G401 (cell line): ENCODE measurements at places on chromosomes 1 and 21.

DNA sequence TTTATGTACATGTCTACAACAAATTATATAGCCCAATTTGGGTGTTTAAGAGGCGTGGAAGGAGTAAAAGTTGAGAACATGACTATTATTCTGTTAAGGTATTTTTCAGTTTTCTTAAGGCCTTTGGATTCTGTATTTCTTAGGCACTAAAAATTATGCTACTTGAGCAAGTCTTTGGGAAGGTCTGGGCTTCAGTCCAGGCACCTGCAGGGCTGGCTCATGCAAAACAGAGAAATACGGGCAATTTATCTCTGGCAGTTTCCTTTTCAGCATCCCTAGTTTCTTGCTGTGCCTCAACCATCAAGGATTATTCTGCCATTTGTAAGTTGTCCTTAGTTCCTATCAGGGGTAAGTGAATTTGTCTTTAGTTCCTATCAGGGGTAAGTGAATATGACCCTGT, 358.8 kb upstream of the B3GALT2 start:
- peak; percentile 33 for DNase-seq

GRCh38 chr1:212667223-212668139, 32.2 kb downstream of the BATF3 start:
- no peak for DNase-seq

DNA sequence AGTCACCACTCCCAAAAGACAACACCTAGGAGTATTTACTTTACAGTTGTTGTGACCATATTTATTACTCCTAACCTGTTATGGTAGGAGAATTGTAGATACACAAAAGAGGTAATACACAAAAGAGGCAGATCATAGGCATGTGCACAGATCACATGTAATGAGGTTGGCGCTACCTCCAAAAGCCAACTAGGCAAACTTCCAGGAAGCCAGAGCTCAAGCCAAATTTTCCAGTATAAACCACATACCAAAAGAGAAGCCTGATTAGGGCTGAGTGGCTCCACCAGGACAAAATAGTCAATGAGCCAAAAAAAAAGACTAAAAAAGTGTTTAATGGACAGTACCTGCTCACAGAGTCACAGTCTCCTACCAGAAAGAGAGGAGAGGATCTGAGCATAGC, 195.0 kb upstream of the PBX1 start:
- DNase-seq = no peak

GRCh38 chr1:180170546-180171151, 16.0 kb downstream of the QSOX1 start:
- no peak for DNase-seq

DNA sequence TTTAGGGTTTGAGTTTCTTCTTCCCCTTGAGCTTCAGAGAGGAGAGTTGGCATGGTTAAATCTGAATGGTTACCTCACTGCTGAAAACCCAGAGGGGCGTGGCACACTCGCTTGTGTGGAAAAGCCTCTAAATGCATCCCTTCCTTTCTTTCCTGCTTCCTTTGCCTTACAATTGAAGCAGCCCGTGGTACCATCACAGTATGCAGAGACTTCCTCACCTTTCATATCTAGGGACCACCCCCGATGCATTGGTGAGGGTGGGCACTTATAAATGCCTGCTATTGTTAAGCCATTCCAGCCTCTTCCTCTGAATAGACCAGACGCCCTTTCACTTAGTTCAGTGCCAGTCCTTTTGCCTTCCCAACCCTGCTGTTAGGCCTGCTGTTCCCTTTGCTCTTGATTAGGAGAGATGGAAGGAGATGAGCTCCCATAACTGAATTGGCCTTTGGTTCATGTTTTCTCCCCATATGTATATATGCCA, 21.9 kb upstream of the LAX1 start:
- peak; percentile 86 for DNase-seq

- peak; percentile 52 for DNase-seq
Measured at GRCh38 chr1:67405473-67406245, 24.5 kb downstream of the SERBP1 start.

- no peak for DNase-seq
Measured at GRCh38 chr1:204834336-204834735, 36.3 kb upstream of the NFASC start.

GRCh38 chr1:221888218-221888617, 146.3 kb upstream of the DUSP10 start:
- no peak for DNase-seq

- peak; percentile 55 for DNase-seq
Measured at GRCh38 chr1:236142253-236143103, at the start of gene GPR137B. TSS of gene GPR137B (plus strand) at chr1:236142539. CDS start at chr1:236142623, 84 bp downstream.

DNA sequence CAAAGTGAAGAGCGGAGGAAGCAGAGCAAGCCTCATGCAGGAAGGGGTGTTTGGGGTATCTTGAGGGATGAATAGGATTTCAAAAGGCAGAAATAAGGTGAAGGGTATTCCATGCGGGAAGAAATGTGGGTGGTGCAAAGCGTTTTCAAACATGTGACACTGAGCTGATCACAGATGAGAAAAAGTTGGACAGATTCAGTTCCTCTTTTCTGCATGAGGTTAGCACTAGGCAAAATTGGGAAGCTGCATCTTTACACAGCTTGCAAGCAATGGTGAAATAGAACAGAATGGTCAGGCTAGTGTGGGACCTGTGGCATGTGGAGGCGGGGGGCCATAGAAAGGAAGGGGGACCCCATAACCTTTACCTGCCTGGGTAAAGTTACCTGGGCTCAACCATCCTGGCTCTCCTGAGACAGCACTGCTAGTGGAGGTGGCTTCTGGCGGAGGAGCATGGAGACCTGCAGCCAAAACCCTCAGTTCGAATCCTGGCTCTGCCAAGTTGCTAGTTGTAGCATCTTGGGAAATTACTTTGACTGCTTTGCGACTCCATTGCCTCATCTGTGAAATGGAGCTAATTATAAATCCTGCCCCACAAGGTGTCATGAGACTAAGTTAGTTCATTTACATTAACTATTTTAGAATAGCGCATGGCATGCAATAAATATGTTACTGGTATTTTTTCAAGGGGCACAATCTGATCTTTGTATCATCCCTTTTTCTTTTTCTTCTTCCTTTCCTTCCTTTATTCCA, 16.4 kb downstream of the KCNA10 start:
- no peak for DNase-seq

DNA sequence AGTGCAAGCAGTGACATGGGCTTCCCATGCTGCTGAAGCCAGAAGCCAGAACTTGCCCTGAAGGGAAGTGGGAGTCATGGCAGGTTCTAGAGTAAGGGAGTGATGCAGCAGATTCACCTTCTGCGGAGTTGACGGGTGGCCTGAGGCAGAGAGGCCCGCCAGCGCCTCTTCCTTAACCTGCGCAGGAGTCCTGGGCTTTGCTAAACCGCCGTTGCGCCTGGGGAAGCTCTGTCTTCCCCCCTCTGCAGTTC, 67.3 kb downstream of the OBSCN start:
- DNase-seq = no peak

- DNase-seq = peak; percentile 32
Measured at GRCh38 chr21:43916691-43917514, 51.9 kb downstream of the AGPAT3 start.

DNA sequence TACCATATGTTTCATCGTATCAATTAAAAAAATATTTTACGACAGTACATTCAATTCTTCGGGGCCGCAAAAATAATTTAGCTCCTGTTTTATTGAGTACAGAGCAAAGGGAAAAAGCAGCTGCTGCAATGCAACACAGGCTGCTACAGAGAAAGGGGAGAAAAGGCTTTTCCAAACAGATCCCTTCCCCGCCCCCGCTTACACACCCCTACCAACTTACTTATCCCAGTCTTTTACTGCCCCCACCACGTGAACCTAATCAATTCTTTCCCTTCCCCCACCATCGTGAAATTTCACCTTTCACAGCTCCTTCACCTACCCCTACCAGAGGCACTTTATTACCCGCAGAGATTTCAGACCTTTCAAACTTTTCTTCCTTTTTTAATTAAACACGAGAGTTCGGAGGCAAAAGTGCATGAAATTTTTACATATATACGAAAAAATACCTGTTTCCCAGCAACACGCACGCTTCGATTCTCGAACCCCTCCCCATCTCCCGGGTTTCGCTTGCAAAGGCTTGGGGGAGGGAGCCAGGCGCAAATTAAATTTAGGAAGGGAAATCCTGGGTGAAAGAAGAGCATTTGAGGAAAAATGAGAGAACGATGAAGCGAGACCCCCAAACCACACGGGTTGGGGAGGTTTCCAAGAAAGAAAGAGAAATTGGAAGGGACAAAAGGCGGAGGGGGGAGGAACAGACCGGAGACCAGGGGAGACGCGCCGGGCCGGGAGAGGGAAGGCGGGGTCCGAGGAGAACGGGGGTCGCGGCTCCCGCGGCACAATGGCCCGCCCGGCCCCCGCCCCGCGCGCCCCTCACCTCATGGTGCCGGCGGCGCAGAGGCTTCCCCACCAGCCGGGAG, 823 bp downstream of the ENAH start:
- peak; percentile 55 for DNase-seq

DNA sequence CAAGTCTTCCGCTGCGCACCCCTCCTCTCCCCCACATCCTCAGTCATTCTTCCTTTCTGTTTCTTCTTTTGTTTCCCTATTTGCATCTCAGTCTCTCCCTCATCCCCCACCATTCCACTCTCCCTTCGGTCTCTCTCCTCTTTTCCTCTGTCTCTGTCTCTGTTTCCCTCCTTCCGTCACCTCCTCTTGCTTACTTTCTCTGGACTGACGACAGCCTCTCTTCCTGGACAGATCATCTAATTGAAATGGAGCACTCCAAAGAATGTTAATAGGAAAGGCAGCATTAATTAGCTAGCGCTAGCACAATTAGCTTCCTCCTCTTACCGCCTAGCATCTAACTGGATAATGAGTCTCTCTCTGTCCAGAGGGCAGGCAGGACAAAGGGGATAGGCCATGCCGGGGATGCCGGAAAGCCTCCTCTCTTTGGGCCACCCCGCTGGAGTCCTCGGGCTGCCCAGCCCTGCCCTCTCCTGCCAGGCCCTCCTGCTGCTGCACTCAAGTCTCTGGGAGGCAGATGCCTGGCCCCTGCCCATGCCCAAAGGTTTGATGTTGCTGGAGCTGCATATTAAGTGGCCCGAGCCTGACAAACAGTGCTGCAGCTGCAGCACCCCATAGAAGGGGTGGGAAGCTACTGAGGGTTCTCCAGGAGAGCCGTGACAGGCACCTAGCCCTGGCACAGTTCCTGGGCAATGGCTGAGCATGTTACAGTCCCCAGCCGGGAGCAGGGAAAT, 20.8 kb downstream of the DISP3 start:
- DNase-seq = peak; percentile 18

DNA sequence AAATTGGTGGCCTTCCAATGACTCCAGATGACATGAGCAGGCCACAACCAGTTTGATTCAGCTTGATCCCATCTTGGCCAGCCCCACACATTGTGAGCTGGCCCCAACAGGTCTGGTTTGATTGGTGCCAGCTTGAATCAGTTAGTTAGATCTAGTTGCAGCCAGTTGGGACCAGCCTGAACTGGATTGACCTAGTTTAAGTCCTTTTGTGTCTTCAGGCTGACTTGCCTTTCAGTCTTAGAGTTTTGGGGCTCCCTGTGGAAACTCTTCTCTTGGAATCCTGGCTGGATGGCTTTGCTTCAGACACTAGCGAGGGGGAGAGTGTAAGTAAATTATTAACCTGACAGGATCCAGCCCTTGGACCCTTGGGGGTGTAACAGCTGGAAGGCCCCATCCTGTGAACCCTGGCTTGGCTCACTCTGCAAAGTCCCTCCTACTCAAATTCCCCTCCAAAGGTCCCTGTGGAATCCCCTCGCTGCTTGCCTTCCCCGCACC, 36.2 kb upstream of the POU3F1 start:
- no peak for DNase-seq

DNA sequence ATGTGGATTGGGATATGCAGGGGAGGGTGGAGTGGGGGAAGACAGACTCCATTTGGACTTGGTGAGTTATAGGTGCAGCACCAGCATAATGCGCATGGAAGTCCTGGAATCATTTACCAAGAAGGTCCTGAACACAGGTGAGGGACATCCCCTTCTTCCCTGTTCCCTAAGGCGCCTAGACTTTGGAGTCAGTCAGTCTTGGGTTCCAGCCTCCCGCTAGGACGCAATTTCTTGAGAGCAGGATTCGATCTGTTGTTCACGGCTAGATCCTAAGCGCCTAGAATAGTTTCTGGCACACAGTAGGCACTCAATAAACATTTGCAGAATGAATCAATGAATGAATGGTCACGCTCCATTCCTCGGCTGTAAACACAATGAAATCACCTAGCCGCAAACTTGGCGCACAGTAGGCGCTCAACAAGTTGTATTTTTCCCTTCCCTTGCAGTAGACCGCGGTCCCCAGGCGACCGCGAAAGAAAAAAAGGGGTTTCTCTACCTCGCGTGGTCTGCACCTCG, 1.0 kb upstream of the AK4 start:
- DNase-seq = peak; percentile 39

GRCh38 chr1:201495551-201496295, 11.2 kb downstream of the CSRP1 start:
- peak; percentile 38 for DNase-seq

DNA sequence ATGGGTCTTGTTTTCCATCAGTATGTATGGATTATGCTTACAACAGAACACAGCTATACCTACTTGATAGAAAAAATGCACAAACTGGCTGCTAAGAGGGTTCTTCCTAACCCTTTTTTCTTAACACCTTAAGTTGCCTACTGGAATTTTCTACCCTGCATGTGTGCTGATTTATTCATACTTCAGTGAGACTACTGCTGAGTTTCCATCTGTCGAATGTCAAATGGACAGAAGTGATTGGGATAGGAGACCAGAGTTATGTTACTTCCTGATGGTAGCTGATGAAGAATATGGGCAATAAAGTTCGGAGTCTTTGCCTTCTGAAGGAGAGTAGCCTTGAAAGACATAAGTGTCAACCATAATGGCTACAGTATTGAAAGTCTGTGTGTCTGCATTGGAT, 6.5 kb upstream of the DNM3 start:
- peak; percentile 97 for DNase-seq

DNA sequence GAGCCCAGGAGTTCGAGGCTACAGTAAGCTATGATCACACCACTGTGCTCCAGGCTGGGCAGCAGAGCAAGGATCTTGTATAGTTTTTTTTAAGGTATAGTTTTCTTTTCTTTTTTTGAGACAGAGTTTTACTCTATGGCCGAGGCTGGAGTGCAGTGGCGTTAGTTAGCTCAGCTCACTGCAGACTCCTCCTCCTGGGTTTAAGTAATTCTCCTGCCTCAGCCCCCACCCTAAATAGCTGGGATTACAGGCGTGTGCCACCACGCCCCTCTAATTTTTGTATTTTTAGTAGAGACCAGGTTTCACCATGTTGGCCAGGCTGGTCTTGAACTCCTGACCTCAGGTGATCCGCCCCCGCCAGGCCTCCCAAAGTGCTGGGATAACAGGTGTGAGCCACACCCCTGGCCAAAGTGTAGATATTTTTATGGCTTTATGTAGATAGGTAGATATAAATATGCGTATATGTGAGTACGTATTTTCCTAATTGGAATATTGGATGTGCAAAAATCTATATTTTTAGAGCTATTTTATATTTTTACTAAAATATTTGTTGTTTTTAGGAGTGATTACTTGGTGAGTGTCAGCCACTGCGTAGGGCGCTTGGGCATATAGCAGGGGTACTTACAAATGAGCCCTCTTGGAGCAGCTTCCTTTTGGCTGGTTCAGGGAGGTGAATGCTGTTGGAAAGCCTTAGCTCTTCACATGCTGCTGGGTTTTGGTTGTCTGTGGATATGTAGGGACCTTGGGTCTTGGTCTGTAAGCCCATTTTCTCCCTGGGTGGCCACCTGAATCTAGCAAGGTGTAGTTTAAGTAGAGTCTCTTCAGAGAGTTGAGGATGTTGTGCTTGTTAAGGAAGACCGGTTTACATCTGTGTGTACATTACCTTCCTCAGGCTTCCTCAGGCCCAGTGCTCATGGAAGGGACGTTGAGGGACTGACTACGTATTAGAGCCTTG, 9.5 kb downstream of the KDM4A start:
- DNase-seq = no peak

GRCh38 chr1:231170875-231171274, 9.0 kb downstream of the TRIM67 start:
- DNase-seq = no peak
